ENCODE measurements at places on chromosomes 5 and 9.

GRCh38 chr5:101686536-101687157 is 609.4 kb downstream of the SLCO4C1 start:
- DNase-seq = no peak

DNA sequence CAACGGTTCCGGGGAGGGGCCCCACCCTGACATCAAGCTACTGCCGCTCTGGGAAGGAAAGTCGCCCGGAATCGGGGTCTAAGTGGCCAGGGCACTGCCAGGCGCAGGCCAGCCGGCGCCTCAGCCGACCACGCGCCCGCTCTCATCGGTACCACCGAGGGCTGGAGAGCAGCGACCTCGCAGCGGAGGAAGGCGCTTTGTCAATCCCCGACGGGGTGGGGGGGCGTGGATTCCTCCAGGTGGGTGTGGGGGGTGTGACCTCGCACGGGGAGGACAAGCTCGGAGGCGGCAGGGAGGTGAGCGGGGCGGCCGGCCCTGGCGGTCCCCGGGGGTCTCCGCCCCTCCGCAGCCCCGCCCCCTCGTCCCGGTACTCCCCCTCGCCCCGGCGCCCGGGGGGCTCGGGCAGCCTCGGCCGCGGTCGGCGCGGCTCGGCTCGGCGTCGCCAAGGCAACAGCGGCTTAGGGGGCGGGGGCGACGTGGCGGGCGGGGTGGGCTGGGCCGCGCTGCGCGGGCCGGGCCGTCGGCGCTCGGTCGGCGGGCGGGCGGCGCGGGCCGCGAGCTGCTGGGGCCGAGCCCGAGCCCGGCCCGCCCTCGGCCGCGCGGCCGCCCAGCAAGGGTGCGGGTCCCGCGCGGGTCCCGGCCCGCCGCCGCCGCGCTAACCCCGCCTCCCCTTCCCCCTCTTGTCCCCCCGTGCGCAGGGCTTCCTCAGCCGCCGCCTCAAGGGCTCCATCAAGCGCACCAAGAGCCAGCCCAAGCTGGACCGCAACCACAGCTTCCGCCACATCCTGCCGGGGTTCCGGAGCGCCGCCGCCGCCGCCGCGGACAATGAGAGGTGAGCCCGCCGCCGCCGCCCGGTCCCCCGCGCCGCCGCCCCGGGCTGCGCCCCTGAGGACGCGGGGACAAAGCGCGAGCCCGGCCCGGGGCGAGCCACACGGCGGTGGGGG is 47.5 kb downstream of the DAB2IP start:
- no peak for DNase-seq

- no peak for DNase-seq
Measured at GRCh38 chr5:155936520-155937406, 390.2 kb upstream of the SGCD start.

- DNase-seq = no peak
Measured at GRCh38 chr9:127835991-127836516, 18.4 kb downstream of the ENG start.

- no peak for DNase-seq
Measured at GRCh38 chr9:122904466-122904822, 715 bp downstream of the RC3H2 start.

GRCh38 chr5:140303966-140304365 is 1.1 kb upstream of the PFDN1 start:
- no peak for DNase-seq

GRCh38 chr9:130866474-130866965 is 30.1 kb downstream of the QRFP start:
- DNase-seq = no peak

DNA sequence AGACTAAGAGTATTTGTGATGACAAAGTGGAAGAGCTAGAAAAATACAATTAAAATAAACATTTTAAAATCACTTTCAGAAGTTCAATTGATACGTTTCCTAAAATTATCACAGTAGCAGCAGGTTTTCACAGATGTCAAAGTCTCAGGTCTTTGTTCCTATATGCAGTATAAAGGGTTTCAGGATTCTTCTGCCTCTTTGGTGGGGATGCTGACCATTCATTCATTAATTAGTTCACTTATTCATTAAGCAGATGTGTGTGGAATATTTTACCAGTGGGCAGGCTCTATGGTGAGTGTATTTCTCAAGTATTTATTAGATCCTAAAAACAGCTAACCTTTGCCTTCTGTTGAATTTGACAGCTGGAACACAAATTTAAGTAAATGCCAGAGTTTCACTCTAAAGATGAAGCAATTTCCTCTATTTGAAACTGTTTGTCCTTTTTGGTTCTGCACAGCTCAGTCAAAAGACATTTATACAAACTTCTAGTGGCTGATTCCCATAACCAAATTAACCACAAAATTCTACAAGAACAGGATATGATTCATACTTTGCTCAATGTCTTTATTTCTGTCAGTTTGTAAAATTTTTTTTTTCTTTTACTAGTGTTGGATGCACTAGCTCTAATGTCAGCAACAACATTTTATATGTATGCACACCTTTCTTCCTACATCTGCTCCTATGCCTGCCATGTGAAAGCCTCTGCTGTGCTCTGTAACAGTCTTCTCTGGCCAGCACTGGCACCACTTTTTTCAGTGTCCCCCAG is 75.9 kb upstream of the PRR16 start:
- DNase-seq = no peak

- no peak for DNase-seq
Measured at GRCh38 chr9:133945314-133945975, 46.7 kb downstream of the VAV2 start.

- no peak for DNase-seq
Measured at GRCh38 chr5:119721775-119722174, 92.4 kb downstream of the FAM170A start.

DNA sequence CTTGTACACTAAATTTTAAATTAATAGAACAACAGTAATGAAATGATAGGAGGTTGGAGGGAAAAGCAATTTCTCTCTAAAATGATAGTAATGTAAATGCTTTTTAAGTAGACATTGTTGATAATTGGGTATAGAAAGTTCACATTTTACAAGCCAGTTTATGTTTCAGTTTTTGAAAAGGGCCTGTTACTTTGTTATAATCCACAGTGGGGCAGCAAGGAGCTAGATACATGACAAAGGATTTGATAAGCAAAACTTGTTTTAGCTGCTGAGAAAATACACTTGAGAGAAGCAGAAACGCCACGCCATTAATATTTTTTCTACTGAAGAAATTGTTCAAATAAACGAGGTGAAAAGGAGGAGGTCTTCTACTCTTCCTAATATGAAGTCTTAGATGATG is 30.2 kb downstream of the SREK1 start:
- DNase-seq = no peak
